GM18507 (cell line): ENCODE measurements at places on chromosomes 13 and 19.
A peak's percentile ranks its signal among the peaks of the same experiment; 100 is the strongest.

GRCh38 chr19:36009220-36009619 lies 607 bp upstream of the SYNE4 start:
- DNase-seq, result peak; percentile 45

DNA sequence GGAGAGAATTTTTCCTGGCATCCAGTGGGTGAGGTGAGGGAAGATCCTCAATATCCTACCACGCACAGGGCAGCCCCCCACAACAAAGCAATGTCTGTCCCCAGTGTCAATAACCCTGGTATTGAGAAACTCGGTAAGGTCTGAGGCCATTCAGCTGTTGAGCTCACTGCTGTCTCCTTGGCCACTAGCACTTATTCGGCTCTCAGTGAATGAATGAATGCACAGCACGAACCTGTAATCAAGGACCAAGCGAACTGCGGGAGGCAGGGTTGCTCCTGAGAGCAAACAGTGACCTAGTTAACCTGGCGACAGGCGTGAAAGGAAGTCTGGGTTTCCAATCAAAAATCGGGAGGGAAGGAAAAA lies 640 bp downstream of the ZSCAN5A start:
- DNase-seq, result no peak

DNA sequence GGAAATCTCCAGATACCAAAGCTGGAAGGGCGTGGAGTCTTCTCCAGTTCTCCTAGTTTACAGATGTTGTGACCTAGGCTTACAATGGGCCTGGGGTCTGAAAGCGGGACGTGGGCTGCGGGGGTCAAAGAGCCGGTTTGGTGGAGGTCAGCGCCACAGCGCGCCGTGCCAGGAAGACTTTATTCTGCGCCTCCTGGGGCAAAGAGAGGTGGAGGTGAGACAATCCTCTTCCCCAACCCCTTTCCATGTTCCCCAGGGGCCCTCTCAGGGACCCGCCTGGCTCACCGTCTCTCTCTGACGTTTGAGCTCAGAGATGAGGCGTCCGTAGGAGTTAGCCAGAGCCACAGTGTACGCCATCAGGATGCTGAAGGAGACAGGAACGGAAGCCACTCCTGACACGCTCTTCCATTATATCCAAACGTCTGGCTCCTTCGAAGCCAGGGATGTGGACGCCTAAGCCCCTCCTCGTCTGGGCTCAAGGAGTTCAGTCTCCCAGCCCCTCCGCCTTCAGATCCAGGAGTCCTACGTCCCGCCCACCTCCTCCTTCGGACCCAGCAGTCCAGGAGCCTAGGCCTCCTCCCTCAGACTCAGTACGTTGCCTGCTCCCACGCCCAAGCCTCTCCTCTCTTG lies 776 bp upstream of the LENG1 start:
- no peak for DNase-seq

GRCh38 chr13:33676045-33676989 lies 141.6 kb upstream of the RFC3 start:
- no peak for DNase-seq

DNA sequence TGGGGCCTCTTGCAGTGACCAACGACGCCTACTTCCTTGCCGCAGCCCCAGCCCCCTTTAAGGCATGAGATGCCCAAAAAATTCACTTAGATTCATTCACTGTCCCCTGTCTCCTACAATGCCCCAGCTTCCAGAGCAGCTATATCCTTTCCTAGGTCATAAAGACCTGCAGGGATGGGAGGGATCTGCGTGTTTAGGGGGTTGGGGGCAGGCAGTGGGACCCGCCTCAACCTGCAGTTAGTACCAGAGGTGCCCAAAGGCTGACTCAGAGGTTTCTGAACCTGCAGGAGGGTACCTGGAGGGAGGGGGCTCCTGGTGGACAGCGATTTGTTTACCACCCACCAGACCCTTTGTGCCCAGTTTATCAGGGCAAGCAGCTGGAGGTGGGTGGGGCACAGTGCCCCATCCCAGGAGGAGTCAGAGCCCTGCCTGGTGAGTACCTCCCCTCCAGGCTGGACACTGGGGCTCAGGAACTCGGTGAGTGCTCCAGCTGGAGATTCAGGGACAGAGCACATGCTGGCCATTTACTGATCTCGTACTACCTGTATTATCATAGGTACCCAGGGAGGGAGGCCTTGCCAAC lies 10.1 kb downstream of the RPS28 start:
- no peak for DNase-seq

GRCh38 chr19:46610851-46611770 lies 10.0 kb downstream of the CALM3 start:
- no peak for DNase-seq

DNA sequence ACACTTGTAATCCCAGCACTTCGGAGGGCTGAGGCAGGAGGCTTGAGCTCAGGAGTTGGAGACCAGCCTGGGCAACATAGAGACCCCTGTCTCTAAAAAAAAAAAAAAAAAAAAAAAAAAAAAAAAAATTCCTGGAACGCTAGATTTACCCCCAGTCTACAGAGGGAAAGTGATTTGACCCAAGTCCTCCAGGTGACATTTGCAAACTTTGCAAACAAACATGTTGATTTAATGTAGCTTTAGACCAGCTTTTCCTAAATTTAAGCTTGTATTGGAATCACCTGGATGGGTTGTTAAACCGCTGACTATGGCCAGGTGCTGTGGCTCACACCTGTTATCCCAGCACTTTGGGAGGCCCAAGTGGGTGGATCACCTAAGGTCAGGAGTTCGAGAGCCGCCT lies 8.4 kb downstream of the CPT1C start:
- no peak for DNase-seq

DNA sequence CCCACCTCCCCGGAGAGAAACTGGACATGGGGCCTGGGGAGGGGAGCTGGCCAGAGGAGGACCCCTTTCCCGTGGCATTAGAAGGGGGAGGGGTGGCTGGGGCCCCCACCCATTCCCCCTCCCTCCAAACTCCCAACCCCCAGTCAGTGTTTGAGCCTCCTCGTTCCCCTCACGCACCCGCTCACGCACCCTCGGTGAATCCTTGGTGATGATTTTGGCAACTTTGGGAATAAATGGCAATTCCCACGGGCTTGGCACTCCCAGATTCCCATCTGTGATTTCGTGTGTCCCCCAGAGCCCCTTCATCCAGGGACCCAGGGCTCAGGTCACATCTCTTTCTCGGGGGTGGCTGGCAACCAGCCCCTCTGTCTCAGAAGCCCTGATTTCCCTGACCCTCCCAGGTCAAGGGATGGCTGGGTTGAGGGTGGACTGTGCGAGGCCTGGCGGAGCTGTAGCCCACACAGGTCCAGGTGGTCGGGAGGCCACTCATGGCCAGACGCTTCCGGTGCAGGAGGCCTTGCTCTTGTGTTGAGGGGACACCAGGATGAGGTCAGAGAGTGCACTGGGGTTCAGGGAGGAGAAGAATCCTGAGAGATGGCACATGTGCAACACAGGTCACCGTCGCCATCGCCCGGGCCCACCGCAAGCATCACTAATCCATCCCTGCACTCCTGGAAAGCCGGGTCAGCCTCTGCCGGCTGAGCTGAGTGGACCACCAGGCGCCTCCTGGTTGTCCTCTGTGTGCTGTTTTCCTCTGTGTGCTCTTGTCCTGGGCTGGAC lies 20.7 kb downstream of the EPN1 start:
- no peak for DNase-seq

GRCh38 chr19:20928371-20928770 lies 5.3 kb downstream of the ZNF85 start:
- no peak for DNase-seq

DNA sequence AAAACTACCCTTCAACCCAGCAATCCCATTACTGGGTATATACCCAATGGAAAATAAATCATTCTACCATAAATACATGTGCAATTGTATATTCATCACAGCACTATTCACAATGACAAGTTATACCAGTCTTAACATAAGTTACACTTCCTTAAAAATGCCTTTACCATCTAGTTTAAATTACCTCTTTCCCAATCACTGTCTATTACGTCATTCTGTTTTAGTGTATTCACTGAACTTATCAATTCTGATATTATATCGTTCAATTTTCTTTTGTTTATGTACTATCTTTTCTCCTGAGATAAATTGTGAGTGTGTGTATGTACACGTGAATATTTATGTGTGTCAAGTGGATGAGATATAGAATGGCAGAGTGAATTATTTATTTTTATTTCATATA lies 1416.8 kb downstream of the OLFM4 start:
- no peak for DNase-seq
